IPS DF 6.9 (cell line): ENCODE measurements at places on chromosomes 2 and 18.

DNA sequence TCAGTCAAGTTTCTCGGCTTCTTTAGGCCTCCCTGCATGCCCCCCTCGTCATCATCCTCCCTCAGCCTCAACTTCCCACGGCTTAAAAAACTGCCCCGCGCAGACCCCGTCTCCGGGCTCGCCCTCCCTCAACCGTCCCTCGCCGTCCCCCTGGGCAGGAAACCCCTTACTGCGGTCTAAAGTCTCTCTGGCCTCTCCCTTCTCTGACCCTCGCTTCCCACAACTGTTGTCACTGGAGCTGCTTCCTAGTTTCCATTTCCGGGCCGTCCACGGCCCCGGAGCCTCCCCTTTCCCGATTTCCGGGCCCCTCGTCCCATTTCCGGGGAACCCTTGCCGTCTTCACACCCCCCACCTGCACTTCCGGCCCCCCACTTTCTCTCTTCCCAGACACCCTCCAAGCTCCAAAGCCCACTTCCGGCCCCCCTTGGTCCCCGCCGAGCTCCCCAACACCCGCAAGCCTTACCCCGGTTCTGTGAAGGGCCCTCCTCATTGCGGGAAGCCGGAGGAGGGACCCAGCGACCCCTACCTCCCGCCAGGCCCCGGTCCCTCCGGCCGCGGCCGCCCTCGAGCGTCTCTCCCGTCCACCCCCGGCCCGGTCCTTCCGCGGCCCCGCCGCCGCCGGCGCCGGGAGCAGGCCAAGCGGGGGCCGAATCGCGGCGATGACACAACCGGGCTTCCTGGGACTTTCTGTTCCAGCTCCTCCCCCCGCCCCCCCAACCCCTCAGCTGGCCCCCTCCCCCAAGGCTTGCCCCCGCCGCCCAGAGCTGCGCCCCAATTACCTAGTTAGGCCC, 513 bp downstream of the TRIP12 start:
- DNase-seq = peak; percentile 41
- no peak overlapping the region for H3K27ac ChIP-seq
- H3K36me3 ChIP-seq = no peaks in the 10 kb centered on the region
- no peaks in the 10 kb centered on the region for H3K4me1 ChIP-seq
- peak overlapping the region; percentile 83 for H3K4me3 ChIP-seq

- DNase-seq = no peak
Measured at GRCh38 chr2:19225931-19226330, 132.5 kb downstream of the OSR1 start.

DNA sequence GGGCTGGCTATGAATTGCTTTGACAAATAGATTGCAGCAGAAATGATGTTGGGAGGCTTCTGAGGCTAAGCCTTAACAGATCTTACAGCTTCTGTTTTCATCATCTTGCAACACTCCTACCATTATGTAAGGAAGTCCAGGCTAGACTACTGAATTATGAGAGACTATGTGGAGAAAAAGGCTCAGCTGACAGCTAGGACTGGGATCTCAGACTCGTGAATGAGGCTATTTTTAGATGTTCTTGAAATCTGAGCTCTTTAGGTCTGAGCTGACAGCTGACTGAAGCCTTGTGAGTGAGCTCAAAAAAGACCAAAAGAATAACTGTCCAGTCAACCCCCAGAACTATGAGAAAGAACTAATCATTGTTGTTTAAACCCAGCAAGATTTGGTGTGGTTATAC, 70.3 kb downstream of the VWC2L start:
- no peak for DNase-seq
- H3K36me3 ChIP-seq = no peaks in the 10 kb centered on the region
- H3K27ac ChIP-seq = no peak overlapping the region

DNA sequence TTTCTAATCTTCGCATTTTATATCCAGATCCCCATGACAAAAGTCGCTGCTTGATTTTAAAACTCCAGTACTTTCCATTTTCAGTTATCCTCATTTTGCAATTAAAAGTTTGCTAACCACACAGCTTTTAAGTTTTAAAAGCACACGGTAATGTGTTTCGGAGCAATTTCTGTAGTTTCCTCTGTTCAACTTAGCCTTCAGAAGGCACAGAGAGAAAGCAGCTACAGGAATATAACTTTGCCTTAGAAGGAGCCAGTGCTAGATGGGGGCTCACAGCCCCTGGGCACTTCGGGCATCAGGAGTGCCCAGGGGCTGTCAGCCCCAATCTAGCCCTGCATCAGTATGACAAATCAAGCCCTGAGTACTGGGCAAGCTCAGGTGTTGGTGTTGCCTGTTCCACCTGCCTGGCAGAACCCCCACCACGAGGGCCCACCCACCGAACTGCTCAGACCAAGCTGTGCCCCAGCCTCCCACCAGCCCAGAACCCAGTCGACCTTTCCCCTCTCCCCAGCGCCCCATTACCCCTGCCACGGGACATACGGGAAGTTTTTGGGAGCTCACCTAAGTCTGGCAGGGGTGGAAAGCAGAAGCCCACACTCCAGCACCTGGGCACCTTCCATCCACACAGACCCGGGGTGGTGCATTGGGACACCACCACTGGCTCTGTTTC, 47.3 kb downstream of the TRABD2A start:
- no peak overlapping the region for H3K4me3 ChIP-seq
- no peaks in the 10 kb centered on the region for H3K27me3 ChIP-seq
- no peaks in the 10 kb centered on the region for H3K36me3 ChIP-seq
- DNase-seq = no peak
- no peak overlapping the region for H3K27ac ChIP-seq

- H3K4me1 ChIP-seq = no peaks in the 10 kb centered on the region
- H3K27me3 ChIP-seq = no peaks in the 10 kb centered on the region
- no peaks in the 10 kb centered on the region for H3K36me3 ChIP-seq
- no peak overlapping the region for H3K27ac ChIP-seq
- no peak for DNase-seq
- no peak overlapping the region for H3K4me3 ChIP-seq
Measured at GRCh38 chr2:187215532-187216240, 232.4 kb downstream of the CALCRL start.

- no peak overlapping the region for H3K4me3 ChIP-seq
- no peaks in the 10 kb centered on the region for H3K27me3 ChIP-seq
- no peaks in the 10 kb centered on the region for H3K4me1 ChIP-seq
- DNase-seq = no peak
- H3K36me3 ChIP-seq = no peaks in the 10 kb centered on the region
Measured at GRCh38 chr18:32911660-32912284, 138.9 kb upstream of the KLHL14 start.

GRCh38 chr2:237744613-237745249, 53.8 kb upstream of the RBM44 start:
- H3K27me3 ChIP-seq = no peaks in the 10 kb centered on the region
- no peak overlapping the region for H3K27ac ChIP-seq
- H3K4me3 ChIP-seq = no peak overlapping the region
- H3K36me3 ChIP-seq = peaks cover 2% of the 10 kb centered on the region; the same call in 1 of the 2 replicates
- DNase-seq = peak; percentile 39

DNA sequence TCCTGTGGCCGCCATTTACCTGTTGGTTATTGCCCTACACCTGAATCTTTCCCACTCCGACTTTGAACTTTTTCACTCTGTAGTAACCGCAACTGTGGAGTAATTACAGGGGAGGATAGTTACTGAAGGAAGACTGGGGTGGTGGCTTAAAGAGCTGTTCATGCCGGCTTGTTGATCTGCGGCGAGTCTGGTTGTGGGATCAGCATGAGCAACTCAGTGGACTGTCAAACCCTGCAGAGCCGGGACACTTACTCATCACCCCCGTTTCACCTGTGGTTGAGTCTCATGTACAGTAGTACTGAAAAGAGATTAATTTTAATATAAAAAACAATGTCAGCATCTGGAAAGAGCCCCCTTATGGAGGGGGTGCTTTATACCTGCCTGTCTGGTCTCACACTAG, 2.1 kb downstream of the ASB1 start:
- no peak overlapping the region for H3K27ac ChIP-seq
- no peak overlapping the region for H3K4me3 ChIP-seq
- 0 out of 2 replicates have a peak, but pooled peaks cover 3% of the 10 kb centered on the region for H3K36me3 ChIP-seq
- peaks cover 3% of the 10 kb centered on the region; the same call in 1 of the 2 replicates for H3K4me1 ChIP-seq
- no peak for DNase-seq

GRCh38 chr18:73691118-73691517, 456.5 kb downstream of the FBXO15 start:
- no peaks in the 10 kb centered on the region for H3K36me3 ChIP-seq
- peaks cover 3% of the 10 kb centered on the region; the same call in 1 of the 2 replicates for H3K4me1 ChIP-seq
- no peaks in the 10 kb centered on the region for H3K27me3 ChIP-seq
- H3K4me3 ChIP-seq = no peak overlapping the region
- H3K27ac ChIP-seq = no peak overlapping the region

DNA sequence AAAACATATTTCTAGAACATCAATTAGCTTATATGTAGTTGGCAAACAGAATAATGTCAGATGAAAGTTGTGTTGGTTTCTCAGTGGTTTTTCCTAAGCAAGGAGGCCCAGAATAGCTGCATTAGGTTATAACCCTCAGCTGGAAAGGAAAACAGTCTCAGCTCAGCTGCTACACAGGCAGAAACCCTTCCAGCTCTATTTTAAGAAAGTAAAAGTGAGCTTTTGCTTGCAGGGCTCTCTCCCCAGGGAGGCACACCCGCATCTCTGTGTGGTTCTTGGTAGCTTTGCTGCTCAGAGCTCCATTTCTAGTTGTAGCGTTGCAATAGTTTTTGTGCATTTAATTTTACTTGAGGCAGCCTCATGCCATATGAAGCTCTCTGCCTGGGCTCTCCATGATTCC, 54.6 kb downstream of the PIKFYVE start:
- H3K4me3 ChIP-seq = no peak overlapping the region
- peaks cover 8% of the 10 kb centered on the region; the same call in 1 of the 2 replicates for H3K36me3 ChIP-seq
- no peaks in the 10 kb centered on the region for H3K4me1 ChIP-seq
- no peak overlapping the region for H3K27ac ChIP-seq

- peaks cover 6% of the 10 kb centered on the region for H3K4me1 ChIP-seq
- H3K4me3 ChIP-seq = no peak overlapping the region
- H3K27ac ChIP-seq = no peak overlapping the region
Measured at GRCh38 chr2:238155761-238156694, 2.7 kb upstream of the ERFE start.

- no peak overlapping the region for H3K27ac ChIP-seq
- H3K4me3 ChIP-seq = no peak overlapping the region
- DNase-seq = no peak
- H3K27me3 ChIP-seq = no peaks in the 10 kb centered on the region
- peaks cover 3% of the 10 kb centered on the region for H3K4me1 ChIP-seq
Measured at GRCh38 chr2:39723946-39724827, 54.9 kb downstream of the THUMPD2 start.

DNA sequence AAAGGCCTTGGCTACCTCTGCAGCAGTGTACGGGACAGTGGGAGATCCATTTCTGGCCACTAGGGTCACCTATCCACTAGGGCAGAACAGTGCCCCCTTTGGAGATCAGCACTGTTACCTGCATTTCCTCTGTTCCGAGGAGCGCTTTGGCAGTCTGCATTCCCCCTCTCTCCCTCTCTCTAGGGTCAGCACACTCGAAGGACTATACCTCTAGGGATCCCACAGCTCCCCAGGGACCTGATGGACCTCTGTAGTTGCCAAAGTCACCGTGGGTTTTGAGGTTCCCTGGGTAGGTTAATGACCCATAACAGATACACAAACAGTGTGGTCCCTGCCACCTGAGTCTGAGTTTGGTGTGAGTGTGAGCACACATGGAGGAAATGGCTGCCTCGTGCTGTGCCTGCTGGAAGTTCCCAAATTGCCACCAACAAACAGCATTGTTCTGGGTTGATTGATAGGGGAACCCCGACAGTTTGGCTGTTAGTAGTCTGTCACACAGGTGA, 99.8 kb upstream of the VWC2L start:
- no peaks in the 10 kb centered on the region for H3K36me3 ChIP-seq
- no peaks in the 10 kb centered on the region for H3K4me1 ChIP-seq
- no peak for DNase-seq
- H3K4me3 ChIP-seq = no peak overlapping the region

- DNase-seq = no peak
- no peak overlapping the region for H3K4me3 ChIP-seq
- H3K27me3 ChIP-seq = no peaks in the 10 kb centered on the region
- H3K36me3 ChIP-seq = no peaks in the 10 kb centered on the region
Measured at GRCh38 chr2:3233877-3234276, 143.7 kb downstream of the EIPR1 start.

DNA sequence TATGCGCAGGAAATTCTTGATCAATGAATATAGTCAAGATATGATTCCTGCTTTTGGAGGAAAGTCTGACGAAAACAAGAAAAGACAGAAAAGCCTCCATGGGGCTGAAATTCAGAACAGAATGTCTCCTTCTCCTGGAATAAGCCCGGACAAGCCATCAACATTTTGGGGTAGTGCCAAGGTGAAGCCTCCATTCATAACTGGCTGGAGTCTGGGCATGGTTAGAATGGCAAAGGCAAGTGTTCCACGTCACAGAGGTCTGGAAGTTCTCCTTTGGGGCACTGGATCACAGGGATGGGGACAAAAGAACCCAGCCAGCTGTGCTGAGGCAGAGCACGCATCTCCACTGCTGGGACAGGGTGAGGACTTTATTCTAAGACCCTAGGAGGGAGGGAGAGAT, 505.7 kb downstream of the CMPK2 start:
- no peak for DNase-seq
- H3K27ac ChIP-seq = no peak overlapping the region
- H3K36me3 ChIP-seq = no peaks in the 10 kb centered on the region
- H3K4me1 ChIP-seq = no peaks in the 10 kb centered on the region

GRCh38 chr18:58253871-58254270, 209.8 kb downstream of the NEDD4L start:
- H3K27me3 ChIP-seq = no peaks in the 10 kb centered on the region
- H3K4me1 ChIP-seq = peaks cover 8% of the 10 kb centered on the region
- no peaks in the 10 kb centered on the region for H3K36me3 ChIP-seq
- no peak overlapping the region for H3K4me3 ChIP-seq

GRCh38 chr18:54229421-54230059, 5.1 kb upstream of the MBD2 start:
- H3K27me3 ChIP-seq = no peaks in the 10 kb centered on the region
- H3K4me1 ChIP-seq = no peaks in the 10 kb centered on the region; the same call in 1 of the 2 replicates
- no peak overlapping the region for H3K27ac ChIP-seq
- no peaks in the 10 kb centered on the region for H3K36me3 ChIP-seq
- no peak for DNase-seq

GRCh38 chr2:148939271-148939670, 64.2 kb downstream of the KIF5C start:
- H3K27ac ChIP-seq = no peak overlapping the region
- DNase-seq = no peak
- H3K27me3 ChIP-seq = no peaks in the 10 kb centered on the region
- no peak overlapping the region for H3K4me3 ChIP-seq

- no peak overlapping the region for H3K4me3 ChIP-seq
- no peak overlapping the region for H3K27ac ChIP-seq
- H3K27me3 ChIP-seq = no peaks in the 10 kb centered on the region
- no peak for DNase-seq
- H3K4me1 ChIP-seq = no peaks in the 10 kb centered on the region
Measured at GRCh38 chr2:54083021-54083420, 32.4 kb upstream of the ACYP2 start.

- peaks cover 4% of the 10 kb centered on the region; the same call in 1 of the 2 replicates for H3K4me1 ChIP-seq
- no peak for DNase-seq
- no peak overlapping the region for H3K4me3 ChIP-seq
- peaks cover 9% of the 10 kb centered on the region; the same call in 1 of the 2 replicates for H3K36me3 ChIP-seq
- no peak overlapping the region for H3K27ac ChIP-seq
Measured at GRCh38 chr2:7886666-7887065, 795.2 kb upstream of the ID2 start.

DNA sequence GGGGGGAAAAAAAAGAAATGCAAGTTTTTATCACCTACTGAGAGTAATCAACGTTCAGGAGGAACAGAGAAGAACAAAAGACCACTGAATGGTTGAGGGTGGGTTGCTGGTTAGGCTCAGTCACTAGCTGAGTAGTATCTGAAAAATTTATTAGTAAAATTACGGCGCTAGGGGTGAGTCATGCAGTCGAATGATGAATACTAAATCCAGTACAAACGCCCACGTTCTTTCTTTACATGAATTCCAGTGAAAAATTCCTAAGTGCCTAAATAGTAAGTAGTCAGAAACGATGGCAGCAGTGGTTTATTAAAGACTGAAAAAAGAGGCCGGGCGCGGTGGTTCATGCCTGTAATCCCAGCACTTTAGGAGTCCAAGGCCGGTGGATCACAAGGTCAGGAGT, 52.0 kb downstream of the TEKT4 start:
- no peaks in the 10 kb centered on the region for H3K27me3 ChIP-seq
- H3K4me1 ChIP-seq = no peaks in the 10 kb centered on the region
- no peaks in the 10 kb centered on the region for H3K36me3 ChIP-seq
